ENCODE measurements at places on chromosomes 6 and 20.

DNA sequence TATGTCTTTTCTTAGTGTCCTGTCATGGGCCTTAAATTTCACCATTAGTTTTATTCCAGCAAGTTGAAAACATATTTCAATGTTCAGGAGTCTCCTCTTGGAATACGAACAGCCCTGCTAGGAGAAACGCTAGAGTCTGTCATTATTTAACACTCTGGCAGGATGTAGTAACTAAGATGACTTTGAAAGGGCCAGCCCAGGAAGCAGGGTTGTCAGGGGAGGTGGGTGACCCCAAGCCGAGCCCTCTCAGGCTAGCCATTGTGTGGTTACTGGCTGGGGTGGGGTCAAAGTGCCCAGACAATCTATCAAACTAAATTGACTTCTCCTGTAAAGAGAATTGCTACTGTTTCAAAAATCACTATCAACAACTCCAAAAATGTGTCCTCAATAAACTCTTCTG is 67.8 kb downstream of the LY86 start:
- no peak for DNase-seq

DNA sequence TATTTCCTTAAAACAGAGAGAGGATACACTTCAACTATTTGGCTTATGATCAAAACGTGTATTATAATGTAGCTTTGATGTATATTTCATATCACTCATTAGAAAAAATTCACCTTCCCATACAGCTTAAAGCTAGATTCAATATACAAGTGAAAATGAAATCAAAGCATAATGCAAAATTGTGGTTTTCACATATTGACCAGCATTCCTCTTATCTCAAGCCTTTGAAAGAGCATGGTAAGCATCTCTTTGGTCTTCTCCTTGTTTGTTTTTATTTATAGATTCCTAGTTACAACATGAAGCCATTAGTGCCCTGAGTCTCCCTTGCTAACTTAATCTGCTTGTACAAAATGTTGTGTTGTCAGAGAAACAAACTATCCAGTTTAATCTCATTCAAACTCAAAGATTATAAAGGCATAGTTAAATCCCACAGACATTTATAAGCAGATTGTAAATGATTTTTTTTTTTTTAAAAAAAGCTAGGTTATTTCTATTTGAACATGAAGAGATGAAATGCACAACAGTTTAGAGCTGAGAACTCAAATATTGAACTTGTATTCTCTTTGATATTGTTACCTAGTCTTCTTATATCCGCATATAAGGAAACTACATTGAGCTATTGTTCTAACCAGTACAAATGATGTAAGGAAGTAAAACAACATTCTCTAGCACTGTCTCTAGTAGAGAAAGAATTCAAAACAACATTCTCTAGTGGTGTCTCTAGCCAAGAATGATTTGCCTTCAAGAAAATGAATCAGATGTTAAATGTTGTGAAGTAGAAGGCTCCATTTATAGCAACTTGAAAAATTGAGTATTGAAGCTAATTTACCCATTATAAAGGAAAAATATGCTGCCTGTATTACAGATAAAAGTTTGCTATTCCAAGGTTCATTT is 31.2 kb upstream of the SMIM28 start:
- DNase-seq, result no peak

- no peak for DNase-seq
Measured at GRCh38 chr6:128249429-128249828, 271.0 kb downstream of the PTPRK start.

DNA sequence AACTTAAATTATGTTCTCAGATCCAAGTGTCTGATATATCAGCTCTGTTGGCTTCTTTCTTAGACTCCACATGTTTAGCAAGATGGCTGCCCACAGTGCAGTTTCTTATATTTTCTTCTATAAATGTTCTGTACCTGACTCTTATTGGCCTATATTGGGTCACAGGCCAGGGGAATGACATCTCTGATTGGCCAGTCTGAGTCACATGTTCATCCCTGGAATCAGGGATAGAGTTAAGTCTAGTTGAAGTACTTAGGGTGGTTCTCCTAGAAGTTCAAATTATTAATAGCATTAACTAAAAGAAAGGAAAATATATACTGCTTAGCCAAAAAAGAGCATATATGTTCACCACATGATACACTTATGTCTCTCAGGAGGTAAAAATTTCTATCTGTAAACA is 105.3 kb upstream of the SLC22A16 start:
- no peak for DNase-seq

GRCh38 chr20:31605902-31606803 is 1.1 kb downstream of the ID1 start:
- DNase-seq, result peak; percentile 10

GRCh38 chr6:154864066-154864430 is 130.8 kb downstream of the SCAF8 start:
- no peak for DNase-seq

GRCh38 chr6:159168536-159169192 is 536 bp upstream of the FNDC1 start:
- DNase-seq, result no peak

DNA sequence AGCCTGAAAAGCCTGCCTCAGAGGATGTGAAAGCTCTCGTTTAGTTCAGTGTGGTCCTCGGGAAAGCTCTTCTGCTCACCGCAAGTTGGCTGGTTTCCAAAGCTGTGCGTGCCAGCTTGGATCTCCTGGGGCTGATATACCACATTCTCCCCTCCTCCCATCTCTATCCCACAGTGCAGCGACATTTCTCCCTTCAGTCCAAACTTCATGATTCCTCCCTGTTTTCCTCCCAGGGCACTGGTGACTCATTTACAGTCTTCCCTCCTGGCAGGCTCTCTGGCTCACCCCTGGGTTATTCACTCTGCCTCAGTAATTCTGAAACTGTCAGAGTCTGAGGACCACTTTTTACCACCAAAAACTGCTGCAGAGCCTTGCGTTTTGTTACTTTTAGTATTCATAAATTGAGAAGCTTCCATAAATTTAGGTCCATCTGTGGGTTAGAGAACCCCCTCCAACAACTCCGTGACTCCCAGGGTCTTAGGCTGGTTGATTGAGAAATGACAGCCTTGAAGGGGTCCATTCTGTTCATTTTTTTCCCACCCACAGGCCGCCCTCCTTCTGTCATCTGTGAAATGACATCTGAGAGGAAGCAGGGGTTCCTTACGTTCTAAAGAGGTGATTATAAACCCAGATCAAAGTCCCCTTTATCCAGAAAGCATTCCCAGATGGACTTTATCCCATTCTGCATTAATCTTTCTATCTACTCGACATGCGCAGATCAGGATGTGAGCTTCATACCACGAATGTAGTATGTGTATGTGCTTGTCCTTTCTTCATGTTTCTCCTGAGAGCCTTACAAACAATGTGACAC is 6.1 kb downstream of the TRIM10 start:
- DNase-seq, result no peak

GRCh38 chr6:42498473-42499128 is 46.9 kb upstream of the TRERF1 start:
- DNase-seq, result no peak

DNA sequence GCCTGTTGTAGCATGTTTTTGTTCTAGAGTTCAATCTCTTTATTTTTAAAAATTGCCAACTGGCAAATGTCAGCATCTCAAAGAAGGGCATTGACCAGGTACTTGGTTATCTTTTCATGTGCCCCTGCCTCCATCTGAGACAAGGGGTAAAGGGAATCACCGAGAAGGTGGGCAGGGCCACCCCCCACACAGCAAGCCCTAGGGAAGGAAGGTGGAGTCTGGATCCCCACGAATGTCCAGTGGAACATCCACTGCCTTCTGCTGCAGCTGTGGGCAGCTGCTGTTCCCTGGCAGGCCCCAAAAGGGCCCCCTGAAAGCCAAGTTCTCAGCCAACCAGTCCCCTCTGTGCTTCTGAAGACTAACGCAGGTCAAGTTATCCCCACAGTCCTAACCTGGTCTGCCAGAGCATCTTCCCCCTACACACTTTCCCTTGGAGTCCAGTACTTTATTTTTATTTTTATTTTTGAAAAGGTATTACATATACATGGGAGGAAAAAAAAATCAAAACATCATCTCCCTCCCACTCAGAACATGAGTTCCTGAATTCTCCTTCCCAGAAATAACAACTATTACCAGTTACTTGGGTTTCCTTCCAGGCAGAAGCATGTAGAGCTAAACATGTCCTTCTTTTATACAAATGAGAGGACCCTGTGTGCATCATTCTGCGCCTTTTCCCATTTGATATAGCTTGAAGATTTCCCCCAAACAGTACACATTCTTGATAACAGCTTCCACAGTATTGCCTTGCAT is 253.7 kb downstream of the MAFB start:
- no peak for DNase-seq

GRCh38 chr6:167756597-167756996 is 70.1 kb upstream of the AFDN start:
- no peak for DNase-seq

DNA sequence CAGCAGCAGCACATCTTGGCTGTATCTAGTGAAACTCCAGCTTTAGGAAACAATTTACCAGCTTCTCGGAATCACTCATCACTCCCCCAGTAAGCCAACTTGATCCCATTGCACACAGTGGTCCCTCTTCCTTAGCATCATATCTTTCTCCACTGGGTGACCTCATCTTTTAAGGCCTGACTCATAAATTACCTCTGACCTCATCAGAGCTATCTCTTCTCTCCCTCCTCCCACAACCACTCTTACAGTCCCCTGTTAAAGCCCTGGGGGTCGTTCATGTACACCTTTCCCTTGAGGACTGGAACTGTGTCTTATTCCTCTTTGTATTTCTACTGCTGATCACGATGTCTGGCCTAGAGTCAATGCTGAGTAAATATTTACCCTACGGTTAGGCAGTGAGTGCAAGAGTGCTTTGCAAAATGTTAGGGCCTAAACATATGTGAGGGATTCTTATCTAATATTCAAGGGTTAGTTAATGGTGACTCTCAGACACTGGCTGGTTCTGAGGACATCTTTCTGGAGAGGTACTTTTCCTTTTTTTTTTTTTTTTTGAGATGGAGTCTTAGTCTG is 187.2 kb downstream of the LRFN2 start:
- DNase-seq, result no peak

GRCh38 chr20:14634665-14635064 is 297.3 kb upstream of the FLRT3 start:
- DNase-seq, result no peak

- DNase-seq, result no peak
Measured at GRCh38 chr6:5563086-5563485, 301.8 kb downstream of the FARS2 start.

DNA sequence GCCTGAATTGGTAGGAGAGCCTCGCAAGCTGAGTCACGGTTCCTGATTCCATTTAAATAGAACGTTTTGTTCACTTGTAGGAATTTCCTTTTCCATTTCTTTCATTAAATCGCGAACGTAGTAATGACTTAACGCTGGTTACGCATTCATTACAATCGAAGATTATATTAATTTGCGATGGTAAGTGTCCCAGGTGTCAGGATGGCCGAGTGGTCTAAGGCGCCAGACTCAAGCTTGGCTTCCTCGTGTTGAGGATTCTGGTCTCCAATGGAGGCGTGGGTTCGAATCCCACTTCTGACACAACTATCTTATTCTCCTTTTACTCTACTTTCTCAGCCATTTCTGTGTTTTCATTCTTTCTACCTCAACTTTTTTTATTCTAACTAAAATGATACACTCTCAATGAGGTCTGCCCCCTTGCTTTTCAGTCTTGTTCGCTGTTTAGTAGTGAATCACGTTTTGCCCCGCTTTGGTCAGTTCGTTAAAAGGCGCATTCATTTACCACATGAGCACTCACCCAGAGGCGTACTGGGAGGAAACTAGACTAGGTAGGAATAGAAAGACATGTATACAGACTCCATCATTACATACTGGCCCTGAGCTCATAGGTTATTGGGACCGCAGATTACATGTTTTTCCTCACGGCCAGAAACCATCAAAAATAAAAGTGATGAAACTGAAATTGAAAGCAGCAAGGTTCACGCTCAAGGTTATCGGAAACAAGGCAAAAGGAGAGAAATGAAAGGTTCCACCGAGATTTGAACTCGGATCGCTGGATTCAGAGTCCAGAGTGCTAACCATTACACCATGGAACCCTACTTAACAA is 17.3 kb upstream of the TRIM27 start:
- DNase-seq, result peak; percentile 92

- DNase-seq, result peak; percentile 16
Measured at GRCh38 chr6:108348655-108349349, 53.9 kb downstream of the AFG1L start.

DNA sequence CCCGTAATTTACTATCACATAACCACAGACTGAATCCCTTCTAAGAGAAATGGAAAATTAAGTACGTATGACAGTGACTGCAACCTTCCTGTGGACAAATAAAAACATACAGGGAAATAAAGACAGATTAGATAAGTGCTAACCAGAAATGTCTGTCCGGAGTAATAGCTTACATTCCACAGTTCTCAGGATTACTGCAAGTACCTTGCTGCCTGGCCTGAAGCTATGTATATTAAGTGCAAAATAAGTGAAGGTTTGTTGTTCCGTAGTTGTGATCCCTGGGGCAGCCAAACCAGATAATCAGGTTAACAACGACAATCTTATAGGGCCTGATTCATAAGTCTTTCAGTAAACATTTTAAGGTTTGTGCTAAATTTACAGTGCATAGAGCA is 2.8 kb downstream of the NEDD9 start:
- DNase-seq, result no peak

GRCh38 chr20:17928633-17929311 is 39.8 kb downstream of the SNX5 start:
- no peak for DNase-seq

- no peak for DNase-seq
Measured at GRCh38 chr20:64022671-64023360, 13.2 kb upstream of the C20orf204 start.

GRCh38 chr20:992801-993535 is 9.1 kb downstream of the RSPO4 start:
- DNase-seq, result no peak

- no peak for DNase-seq
Measured at GRCh38 chr20:35972462-35972861, 4.1 kb downstream of the CNBD2 start.

GRCh38 chr20:17612287-17612991 is 42.6 kb downstream of the DSTN start:
- peak; percentile 55 for DNase-seq

DNA sequence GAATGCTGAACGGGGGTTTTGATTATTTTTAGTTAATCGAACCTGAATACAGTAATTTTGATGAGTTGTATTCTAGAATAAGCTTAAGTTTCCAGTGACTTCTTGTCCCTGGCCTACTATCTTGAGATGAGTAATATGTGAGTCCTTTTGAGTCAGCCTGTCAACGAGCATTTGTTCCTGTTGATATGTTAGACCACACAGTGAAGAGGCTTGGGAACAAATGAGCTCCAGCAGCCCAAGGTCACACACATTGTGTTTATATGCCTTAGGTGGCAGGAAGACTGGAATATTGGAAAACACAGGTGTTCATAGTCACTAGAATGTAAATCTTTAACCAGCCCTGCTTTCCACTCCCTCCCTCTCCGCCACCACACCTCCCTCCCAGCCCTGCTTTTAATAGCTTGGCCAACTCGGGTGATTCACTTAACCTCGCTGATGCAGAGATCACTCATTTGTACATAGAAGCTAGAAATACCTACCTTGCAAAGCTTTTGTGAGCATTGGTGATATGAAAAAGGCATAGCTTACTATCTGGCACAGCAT is 9.1 kb downstream of the SMPDL3A start:
- no peak for DNase-seq

- DNase-seq, result no peak
Measured at GRCh38 chr6:64411226-64411625, 775.6 kb downstream of the PHF3 start.
